ENCODE measurements at places on chromosomes 7 and 10.
A peak's percentile ranks its signal among the peaks of the same experiment; 100 is the strongest.

- DNase-seq = no peak
Measured at GRCh38 chr7:7323352-7323751, 141.0 kb downstream of the C1GALT1 start.

DNA sequence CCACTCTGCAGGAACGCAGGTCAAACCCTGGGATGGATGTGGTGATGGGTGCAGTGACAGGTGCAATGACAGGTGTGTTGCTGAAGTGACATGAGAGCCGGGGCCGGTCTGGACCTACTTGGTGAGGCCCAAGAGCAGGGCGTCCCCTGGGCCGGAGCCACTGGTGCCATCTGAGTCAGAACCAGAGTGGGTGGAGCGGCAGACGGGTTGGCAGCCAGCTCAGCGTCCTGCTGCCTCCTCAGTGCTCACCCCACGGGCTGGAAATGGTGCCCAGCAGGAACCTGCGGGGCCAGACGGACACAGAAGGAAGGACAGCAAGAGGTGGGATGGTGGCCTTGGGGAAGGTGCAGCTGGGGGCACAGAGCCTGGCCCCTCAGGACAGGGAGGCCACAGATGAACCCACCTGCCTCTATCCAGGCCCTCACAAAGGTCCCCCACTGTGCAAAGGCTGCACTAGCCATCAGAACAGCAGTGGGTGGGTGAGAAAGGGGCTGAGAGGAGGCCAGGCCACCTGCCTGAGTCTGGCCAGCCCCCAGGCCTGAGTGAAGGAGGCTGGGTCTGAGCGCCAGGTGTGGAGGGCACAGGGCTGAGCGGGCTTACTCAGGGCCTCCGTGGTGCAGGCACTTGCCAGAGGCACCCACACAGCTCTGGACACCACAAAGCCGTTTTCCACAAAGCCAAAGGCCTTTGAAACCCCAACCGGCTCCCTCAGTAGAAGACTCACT lies 129.0 kb upstream of the PPP2R2D start:
- no peak for DNase-seq

- no peak for DNase-seq
Measured at GRCh38 chr10:2964632-2965296, 102.6 kb upstream of the PFKP start.

- DNase-seq = no peak
Measured at GRCh38 chr7:134182078-134182477, 54.9 kb downstream of the LRGUK start.

GRCh38 chr10:66852811-66853210 lies 73.0 kb upstream of the LRRTM3 start:
- DNase-seq = no peak

- DNase-seq = no peak
Measured at GRCh38 chr10:125007436-125007835, 65.5 kb downstream of the ZRANB1 start.

DNA sequence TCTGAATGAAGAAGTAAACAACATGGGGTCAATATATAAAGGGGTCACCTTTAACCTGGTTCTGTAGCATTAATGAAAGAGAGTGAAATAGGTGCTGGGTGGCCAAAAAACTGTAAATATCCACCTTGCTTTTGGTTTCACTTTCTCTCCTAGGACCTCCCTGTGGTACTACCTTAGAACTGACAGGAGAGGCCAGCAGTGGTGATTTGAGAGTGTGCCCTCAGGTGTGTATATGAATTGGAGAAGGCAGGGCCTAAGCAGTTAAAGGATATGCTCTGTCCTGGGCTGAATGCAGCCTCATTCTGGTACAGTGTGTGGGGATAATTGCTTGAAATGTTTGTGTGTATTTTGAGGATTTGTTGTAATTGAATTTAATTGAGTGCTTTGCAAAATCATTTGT lies 62.0 kb downstream of the BBS9 start:
- no peak for DNase-seq

DNA sequence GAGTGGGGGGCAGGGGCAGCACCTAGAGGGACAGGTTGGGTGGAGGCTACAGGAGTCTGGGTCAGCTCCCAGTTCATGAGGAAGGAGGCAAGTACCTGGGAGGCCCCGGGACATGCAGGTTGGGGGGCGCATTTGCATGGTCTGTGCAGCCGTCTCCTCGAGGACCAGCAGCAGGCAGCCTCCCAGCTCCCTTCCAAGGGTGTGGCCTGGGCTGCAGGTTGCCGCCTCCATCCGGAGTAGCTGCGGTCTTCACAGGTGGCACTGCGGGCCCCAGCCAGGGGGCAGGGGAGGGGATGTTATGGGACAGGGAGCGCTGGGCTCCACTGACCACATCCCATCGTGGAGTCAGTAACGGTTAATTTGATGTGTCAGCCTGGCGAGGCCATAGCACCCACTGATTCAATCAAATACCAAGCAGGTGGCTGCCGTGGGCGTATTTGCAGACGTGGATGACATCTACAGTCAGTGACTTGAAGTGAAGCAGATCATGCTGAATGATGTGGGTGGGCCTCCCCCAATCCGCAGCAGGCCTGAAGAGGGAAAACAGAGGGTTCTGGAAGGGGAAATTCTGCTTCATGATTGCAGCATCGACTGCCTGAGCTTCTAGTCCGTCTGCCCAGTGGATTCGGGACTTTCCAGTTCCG lies 81.6 kb downstream of the PRKAG2 start:
- peak; percentile 67 for DNase-seq

GRCh38 chr10:120963594-120964220 lies 112.5 kb downstream of the WDR11 start:
- DNase-seq = no peak

DNA sequence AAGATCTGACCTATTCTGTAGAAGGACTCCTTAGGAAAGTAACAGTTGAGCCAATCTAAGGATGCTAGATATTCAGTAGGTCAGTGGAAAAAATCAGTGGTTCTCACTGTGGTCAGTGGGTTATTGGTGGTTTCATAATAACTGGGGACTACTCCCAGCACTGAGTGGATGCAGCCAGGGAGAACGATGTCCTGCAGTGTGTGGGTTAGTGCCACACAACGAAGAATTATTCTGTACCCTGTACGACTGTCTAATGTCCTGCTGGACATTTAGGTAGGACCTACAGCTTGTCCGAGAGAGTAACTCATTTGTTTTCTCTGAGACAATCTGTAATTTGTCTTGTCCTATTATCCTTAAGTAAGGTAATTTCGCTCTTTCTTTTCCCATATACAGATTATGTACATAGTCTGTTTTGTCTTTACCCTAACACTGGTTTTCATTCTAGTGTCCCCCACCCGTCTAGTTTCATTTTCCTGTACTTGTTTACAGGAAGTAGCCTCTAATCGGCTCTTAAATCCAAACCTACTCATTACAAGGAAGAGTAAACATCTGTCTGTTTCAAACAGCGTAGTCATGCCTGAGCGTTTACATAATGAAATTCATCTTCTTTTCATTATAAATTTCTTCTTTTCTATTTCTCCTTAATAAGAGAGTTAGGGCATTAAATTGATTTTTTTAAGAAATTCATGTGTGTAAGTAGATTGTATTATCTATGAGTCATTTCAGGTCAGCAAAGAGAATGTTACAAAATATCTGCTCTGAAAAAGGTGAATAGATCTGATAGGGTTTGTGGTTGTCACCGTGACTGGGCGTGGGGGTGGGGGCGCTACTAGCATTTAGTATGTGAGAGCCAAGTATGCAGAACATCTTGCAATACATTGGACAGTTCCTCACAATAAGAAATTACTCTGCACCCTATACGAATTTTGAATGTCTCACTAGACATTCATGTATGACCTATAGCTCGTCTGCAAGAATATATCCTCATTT lies 8.3 kb upstream of the ZC3HAV1L start:
- no peak for DNase-seq

GRCh38 chr7:105838627-105839231 lies 37.7 kb downstream of the ATXN7L1 start:
- no peak for DNase-seq

DNA sequence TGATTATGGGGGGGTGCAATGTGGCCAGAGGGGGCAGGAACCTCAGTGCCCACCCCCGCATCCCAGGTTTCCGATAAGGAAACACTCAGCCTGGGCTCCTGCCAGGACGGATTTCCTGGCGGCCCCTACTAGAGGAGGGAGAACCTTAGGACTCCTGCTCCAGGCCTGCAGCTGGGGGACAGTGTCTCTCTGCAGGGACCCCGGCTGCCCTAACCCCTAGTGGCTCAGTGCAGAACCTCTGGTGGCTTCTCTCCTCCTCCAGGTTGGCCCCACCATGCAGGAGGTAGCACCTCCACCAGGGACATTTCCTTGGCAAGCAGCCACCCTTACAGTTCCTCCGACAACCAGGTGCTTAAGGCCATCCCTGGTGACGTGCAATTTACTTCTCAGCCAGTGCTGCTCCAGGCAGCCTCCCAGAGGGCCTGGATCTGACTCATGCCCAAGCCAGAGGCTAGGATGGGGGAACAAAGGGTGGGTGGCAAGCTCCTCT lies 31.9 kb downstream of the SH2B2 start:
- no peak for DNase-seq

GRCh38 chr7:24728503-24729364 lies 28.5 kb downstream of the GSDME start:
- peak; percentile 54 for DNase-seq

DNA sequence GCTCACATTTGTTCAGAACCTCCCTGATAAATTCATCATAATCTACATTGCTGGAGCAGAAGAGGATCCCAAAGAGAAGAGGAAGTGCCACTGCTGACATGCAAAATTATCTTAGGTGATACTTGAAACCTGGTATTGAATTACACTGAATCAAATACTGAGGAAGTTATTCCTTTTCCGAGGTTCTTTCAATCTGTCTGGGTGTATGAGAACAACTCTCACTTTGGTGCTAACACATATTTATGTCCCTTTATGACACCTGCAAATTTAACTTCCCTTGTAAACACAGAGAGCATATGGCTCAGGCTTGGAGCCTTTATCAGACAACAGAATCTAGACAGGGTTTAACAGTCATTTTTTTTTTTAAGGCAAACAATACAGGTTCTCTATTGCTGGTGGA lies 131.4 kb downstream of the SRPK2 start:
- no peak for DNase-seq

- DNase-seq = no peak
Measured at GRCh38 chr7:137017221-137017620, 148.8 kb downstream of the CHRM2 start.

DNA sequence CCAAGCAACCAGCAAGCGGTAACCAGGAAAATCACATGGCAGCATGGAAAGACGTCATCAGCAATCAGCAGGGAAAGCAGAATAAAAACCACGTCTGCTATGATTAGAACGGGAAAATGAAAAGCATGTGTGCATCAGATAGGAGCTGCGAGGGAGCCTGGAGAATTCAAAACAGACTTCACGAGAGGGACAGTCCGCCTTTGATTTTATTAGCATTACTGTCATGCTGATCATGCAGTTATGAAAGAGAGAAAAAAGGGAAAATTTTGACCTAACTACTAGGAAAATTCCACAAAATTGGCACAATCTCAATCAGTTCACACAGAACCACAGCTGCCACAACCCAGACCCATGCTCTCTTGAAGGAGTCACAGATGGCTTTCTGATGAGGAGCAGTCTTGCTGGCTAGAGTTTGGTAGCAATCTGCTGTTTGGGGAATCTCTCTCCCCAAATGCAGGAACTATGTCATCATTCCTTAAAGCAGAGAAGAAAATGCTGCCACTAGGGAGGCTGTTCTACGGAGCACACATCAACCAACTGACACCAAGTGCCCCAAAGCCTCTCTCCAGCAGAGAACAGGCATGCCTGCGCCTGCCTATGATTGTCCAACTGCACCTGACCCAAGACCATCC lies 295.9 kb downstream of the TNS3 start:
- DNase-seq = no peak

DNA sequence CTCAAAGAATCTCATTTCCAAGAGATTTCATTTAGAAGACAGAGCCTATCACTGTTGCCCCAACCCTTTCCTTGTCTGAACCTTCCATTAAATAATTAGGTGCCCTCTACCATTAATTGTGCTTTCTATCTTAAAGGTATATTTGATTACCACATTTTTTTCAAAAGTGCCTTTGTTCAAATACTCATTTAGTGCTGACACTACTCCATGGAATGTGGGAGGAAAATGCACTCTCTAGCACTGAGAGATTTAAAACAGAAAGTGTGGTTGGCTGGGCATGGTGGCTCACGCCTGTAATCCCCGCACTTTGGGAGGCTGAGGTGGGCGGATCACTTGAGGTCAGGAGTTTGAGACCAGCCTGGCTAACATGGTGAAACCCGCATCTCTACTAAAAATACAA lies 119.8 kb downstream of the CACNA2D1 start:
- no peak for DNase-seq

DNA sequence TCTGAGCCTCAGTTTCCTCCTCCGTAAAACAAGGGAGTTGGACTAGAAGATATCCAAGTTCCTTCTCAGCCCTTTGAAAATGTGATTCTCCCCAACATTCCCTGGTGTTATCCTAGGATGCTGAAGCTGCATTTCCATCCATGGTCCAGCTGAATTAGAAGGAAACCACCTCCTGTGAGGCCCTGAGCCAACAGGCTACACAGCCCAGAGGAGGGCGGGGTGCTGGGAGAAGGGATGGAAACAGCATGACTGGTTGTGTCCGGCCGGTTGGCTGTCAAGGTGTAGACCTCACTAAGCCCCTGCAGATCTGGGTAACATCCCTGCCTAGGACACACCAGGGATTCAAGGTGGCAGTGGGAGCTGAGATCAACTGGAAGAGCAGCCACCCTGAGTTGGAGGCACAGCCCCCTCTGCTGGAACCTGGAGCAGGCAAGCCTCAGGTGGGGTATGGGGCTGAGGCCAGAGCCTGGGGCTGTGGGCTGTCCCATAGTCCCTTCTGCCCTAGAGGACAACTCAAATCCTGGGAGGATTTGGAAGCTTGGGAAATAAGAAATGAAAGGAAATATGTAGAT lies 72.0 kb downstream of the PAX2 start:
- DNase-seq = no peak

DNA sequence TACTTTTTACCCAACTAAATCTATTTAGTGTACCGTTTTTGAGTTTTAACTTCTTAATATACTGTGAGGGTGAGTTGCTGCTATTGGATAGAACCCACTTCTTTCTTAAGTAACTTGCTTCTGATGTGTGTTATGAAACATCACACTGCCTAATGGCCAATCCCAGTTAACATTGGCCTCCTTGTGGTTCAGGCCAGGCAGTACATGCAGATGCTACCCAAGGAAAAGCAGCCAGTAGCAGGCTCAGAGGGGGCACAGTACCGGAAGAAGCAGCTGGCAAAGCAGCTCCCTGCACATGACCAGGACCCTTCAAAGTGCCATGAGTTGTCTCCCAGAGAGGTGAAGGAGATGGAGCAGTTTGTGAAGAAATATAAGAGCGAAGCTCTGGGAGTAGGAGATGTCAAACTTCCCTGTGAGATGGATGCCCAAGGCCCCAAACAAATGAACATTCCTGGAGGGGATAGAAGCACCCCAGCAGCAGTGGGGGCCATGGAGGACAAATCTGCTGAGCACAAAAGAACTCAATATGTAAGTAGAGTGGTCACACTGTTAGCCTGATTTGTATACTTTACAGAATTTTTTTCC lies 39.7 kb downstream of the TES start:
- no peak for DNase-seq

GRCh38 chr10:4939224-4940072 lies 23.8 kb upstream of the AKR1C1 start:
- DNase-seq = no peak

- peak; percentile 11 for DNase-seq
Measured at GRCh38 chr10:74418285-74418872, 267.4 kb downstream of the ADK start.

GRCh38 chr10:15715619-15716227 lies 4.0 kb downstream of the ITGA8 start:
- DNase-seq = no peak
